Retina (tissue), 1 donor: ENCODE measurements at places on chromosomes 16 and 17.

DNA sequence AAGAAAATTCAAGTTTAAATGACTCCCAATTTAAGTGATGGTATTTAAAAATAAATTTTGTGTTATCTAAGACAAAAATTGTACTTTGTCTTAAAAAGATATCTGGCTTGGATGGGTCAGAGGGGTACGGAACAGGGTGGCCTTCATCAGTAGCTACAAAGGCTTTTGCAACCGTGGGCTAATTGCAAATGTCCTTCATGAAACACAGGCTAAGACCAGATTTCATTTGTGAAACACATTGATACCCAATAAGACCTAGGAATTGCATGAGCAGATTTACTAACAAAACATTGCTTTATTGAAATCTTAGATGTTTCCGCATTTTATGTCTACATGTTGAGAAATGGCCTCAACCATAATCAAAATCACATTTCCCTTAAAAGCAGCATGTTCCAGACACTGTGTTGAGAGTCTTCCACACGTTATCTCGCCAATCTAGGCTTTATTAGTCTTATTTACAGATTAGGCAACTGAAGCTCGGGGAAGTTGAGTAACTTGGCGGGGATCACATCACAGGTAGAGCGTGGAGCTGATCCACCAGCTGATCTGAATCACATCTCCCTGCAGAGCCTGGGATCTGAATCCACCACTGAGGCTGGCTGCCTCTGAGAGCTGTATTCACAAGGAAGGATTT lies 21.8 kb downstream of the FBXO39 start:
- DNase-seq: no peak

DNA sequence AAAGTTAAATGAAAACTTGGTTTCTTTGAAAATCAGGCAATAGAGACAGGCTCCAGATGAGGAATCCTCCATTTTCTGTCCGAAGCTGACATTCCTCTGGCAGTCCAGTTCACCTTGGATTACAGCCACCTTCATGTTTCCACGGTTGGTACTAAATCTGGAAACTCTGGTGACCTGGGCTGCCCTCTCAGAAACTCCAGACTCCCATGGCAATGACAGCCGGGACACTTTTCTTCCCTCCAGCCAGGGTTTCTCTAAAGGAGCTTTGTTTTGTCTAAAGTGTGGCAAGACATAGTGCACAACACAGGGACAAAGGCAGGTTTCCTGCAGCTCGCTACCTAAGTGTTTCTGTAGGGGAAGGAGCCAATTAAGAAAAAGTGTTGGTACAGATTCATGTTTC lies 36.0 kb downstream of the CLUAP1 start:
- no peak for DNase-seq

- DNase-seq: no peak
These were observed 40.9 kb downstream of the TK2 start for GRCh38 chr16:66508914-66509496.

- DNase-seq: no peak
These were observed 15.3 kb downstream of the KSR1 start for GRCh38 chr17:27471321-27472269.

GRCh38 chr16:15729152-15729551 lies 79.1 kb downstream of the NDE1 start:
- DNase-seq: no peak

GRCh38 chr16:22379656-22380055 lies 5.2 kb upstream of the CDR2 start:
- no peak for DNase-seq

DNA sequence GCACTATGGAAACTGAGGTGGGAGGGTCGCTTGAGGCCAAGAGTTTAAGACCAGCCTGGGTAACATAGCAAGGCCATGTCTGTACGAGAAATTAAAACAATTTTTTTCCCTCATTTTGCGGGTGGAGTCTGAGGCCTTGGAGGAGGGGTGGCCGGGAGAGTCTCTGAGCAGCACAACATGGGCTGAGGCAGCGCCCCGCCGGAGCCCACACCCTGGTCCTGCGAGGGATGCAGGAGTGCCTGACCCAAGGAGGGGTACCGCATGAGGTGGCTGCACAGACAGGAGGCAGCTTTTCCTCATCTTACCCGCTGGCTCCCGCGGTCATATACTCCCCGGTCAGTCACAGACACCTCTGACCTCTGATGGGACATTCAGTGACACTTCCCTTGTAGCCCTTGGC lies 67.7 kb downstream of the MSI2 start:
- DNase-seq: no peak

GRCh38 chr17:4176808-4177472 lies 33.9 kb downstream of the CYB5D2 start:
- no peak for DNase-seq

GRCh38 chr17:4004517-4005295 lies 40.5 kb upstream of the ATP2A3 start:
- peak; percentile 88 for DNase-seq

- no peak for DNase-seq
These were observed 41.1 kb downstream of the MYO18A start for GRCh38 chr17:29138971-29139691.

DNA sequence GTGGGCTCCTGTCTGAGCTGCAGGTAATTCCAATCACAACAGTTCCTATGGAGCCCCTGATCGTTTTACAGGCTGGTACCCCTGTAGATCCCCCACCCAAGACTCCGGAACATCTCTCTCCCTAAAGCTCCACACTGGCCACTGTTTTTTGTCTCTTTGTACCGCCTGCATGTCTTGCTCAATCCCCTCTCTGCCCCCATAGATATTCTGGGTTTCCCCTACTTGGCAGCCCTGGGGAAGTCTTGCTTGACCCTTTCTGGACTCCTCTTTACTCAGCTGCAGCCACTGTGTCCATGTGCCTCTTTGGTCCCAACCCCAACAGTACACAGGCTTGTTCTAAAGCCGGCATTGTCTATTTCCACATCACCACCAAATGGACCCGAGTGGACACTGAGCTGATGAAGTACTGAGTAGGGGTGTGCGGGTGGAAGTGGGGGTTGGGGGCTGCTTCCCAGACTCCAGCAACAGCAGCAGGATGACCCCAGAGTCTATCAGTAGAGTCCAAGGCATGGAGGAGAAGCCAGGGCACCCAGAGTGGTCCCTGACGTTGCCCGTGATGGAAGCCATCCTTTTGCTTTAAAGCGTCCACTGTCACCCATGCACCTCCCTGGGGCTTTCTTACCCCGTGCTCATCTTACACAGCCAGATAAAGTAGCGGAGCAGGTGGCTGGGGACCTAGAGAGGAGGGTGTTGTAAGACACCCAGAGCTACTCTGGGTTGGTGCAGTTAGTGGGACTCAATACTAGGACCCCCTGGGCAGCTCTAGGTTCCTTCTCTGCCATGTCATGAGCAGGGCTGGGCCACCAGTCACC lies 6.4 kb downstream of the CD300LB start:
- no peak for DNase-seq

GRCh38 chr16:2250652-2251295 lies 613 bp downstream of the ECI1 start:
- peak; percentile 51 for DNase-seq

- no peak for DNase-seq
These were observed 76.6 kb downstream of the IRF8 start for GRCh38 chr16:85975451-85975981.

GRCh38 chr17:63931981-63932561 lies at the start of gene CD79B:
CD79B (minus strand) TSS chr17:63932331; CDS start chr17:63932261, 70 bp downstream.
- no peak for DNase-seq

- no peak for DNase-seq
These were observed 3.3 kb downstream of the PGS1 start for GRCh38 chr17:78381601-78382232.

DNA sequence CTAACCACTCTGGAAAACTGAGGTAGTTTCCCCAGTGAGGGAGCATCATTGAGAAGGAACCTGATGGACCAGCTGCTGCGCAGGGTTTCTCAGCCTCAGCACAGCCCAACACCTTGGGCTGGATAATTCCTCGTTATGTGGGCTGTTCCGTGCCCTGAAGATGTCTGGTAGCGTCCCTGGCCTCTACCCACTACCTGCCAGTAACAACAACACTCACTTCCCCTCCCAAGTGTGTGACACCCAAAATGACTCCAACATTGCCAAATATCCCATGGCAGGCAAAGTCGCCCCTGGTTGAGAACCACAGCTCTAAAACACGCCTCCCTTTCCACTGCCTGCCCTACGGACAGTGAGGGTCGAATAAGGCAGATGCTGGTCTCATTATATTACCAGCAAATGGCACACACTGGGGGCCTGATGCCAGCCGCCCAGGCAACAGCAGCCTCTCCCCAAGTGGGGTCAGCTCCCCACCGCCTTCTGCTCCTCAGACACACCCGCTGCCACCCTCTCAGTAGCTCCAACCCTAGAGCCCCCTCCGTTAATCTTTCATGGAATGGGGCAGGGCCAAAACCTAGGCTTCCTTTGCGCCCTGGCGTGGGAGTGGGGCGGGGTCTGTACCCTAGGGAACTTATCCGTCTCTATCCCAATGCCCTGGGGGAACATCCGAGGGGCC lies 1.0 kb downstream of the RHBDF2 start:
- no peak for DNase-seq

GRCh38 chr16:4314532-4315185 lies 1.2 kb upstream of the GLIS2 start:
- peak; percentile 90 for DNase-seq

GRCh38 chr16:84800158-84800978 lies 19.4 kb upstream of the CRISPLD2 start:
- no peak for DNase-seq

GRCh38 chr16:12390074-12390605 lies 413.5 kb downstream of the CPPED1 start:
- no peak for DNase-seq

- DNase-seq: peak; percentile 48
These were observed 12.3 kb downstream of the LRRC3C start for GRCh38 chr17:39939588-39940419.

GRCh38 chr17:43868226-43868994 lies 21.4 kb downstream of the CD300LG start:
- no peak for DNase-seq
